ENCODE measurements at places on chromosomes 11 and 22.

DNA sequence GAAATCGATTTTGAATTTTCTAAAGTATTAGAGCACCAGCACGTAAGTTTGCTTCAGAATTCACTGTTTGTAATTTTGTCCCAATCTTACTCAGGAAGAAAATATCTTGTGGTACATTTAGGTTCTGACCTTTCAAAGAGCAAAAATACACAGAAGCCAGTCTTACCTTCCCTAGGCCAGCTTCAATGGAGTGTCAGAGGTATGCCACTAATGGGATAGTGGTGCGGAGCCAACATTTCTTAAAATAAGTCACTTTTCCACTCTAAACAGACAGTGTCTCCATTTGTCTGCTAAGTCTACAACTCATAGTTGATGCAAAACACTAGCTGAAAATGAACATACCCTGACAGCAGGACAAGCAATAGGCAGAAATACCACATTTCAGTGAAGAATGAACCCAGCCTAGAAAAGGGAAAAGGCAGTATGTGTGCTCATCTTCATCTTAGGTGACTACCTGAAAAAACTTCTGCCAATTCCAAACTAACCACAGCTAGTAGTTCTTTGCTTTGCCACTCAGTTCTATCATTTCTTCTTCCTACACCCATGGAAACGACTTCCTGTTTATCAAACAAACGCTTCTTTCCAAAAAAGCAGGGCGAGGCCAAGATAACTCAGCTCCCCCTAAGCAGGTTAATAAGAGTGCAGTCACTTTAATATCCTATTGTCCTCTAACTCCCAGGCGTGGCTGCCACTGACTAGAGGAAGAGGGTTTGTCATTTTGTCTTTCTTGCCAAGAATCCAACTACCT lies 94.0 kb upstream of the APOA1 start:
- peak; percentile 75 for DNase-seq

DNA sequence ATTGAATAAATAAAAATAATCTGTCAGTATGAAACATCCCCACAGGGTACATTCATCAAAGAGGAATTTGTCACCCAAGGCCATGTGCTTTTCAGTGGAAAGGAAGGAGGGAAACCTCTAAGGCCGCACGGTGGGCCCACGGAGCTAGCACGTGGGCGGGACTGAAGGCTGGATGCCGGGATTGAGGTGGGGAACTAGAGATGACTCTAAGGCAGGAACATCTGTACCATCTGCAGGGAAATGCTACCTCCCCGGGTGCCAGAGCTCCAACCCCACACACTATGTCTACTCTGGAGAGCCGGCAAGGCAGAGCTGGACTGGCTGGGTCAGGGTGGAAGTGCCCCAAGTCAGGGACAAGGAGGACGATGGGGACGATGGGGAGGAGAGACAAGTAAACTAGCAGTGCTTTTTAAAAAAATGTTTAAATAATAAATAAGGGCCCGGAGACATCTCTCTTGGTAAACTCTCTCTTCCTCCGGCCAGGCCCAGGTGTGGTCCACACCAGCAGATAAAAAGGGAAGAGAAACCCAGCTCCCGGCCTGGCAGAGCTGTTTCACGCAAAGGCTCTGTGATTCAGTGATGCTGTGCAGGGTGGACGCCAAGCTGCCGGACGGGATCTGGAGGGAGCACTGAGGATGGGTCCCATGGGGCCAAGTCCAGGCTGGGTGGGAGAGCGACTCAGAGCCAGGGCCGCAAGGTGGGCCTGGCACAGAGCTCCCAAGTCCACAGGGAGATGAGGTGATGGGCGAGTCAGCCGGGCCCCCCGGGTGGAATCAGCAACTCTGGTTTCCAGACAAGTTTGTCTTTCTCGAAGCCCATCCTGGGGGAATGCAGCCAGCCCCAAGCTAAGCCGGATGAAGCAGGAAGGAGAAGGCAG lies 5.8 kb downstream of the LIF start:
- peak; percentile 55 for DNase-seq

GRCh38 chr11:2178906-2179494 lies 7.4 kb upstream of the TH start:
- DNase-seq = no peak

- no peak for DNase-seq
Measured at GRCh38 chr11:130145975-130146776, 13.4 kb upstream of the ST14 start.

DNA sequence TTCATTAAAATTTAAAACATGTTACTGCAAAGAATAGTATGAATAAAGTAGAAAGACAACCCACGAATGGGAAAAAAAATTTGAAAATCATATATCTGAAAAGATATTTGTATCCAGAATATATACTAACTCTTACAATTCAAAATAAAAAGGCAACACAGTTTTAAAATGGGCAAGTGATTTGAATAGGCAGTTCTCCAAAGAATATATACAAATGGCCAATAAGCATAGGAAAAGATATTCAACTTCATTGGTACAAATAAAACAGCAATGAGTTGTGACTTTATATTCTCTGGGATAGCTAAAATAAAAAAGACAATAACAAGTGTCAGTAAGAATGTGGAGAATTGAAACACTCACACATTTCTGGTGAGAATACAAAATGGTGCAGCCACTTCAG lies 41.6 kb upstream of the FAM181B start:
- no peak for DNase-seq

DNA sequence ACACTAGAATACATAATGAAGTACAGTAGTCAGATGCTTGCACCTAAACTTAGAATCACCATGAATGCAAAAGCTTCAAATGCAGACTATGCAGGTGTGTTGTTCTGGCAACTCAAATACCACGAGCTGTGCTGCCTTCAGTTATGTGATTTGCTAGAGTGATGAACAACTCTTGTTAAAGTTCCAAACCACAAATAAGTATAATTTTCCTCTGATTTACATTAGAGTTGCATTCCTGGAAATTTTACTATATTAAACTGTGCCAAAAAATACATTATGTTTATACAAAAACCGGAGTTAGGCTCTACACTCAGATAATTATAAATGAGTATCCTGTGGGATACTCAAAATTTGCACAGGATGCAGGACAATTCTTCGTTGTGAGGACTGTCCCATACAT lies 3.0 kb downstream of the TMEM218 start:
- DNase-seq = no peak

GRCh38 chr11:5671831-5672230 lies 13.0 kb downstream of the TRIM5 start:
- no peak for DNase-seq

- DNase-seq = no peak
Measured at GRCh38 chr11:63858628-63859550, 20.0 kb downstream of the MARK2 start.

- DNase-seq = no peak
Measured at GRCh38 chr11:94678236-94678635, 89.9 kb upstream of the AMOTL1 start.
